Right ventricle myocardium inferior (tissue), 1 donor: ENCODE measurements at places on chromosomes 5 and 9.
A peak's percentile ranks its signal among the peaks of the same experiment; 100 is the strongest.

GRCh38 chr5:149268928-149269557 is 2.6 kb upstream of the AFAP1L1 start:
- DNase-seq = no peak

DNA sequence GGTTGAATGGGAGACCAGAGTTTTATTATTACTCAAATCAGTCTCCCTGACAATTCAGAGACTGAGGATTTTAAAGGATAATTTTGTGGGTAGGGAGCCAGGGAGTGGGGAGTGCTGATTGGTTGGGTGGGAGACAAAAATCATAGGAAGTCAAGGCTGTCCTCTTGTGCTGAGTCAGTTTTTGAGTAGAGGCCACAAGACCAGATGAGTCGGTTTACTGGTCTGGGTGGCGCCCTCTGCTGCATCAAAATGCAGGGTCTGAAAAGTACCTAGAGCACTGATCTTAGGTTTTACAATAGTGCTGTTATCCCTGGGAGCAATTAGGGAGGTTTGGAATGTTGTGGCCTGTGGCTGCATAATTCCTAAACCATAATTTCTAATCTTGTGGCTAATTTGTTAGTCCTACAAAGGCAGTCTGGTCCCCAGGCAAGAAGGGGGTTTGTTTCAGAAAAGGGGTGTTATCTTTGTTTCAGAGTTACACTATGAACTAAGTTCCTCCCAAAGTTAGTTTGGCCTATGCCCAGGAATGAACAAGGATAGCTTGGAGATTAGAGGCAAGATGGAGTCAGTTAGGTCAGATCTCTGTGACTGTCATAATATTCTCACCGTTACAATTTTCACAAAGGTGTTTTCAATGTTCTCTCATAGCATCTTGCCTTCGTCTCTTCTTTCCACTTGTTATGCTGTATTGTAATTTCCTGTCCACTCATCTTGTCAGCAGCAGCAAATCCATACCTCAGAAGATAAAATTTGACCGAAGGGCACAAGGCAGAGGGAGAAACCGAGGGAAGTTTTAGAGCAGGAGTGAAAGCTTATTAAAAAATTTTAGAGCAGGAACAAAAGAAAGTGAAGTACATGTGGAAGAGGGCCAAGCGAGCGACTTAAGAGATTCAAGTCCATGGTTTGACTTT is 59.2 kb upstream of the CLINT1 start:
- no peak for DNase-seq

DNA sequence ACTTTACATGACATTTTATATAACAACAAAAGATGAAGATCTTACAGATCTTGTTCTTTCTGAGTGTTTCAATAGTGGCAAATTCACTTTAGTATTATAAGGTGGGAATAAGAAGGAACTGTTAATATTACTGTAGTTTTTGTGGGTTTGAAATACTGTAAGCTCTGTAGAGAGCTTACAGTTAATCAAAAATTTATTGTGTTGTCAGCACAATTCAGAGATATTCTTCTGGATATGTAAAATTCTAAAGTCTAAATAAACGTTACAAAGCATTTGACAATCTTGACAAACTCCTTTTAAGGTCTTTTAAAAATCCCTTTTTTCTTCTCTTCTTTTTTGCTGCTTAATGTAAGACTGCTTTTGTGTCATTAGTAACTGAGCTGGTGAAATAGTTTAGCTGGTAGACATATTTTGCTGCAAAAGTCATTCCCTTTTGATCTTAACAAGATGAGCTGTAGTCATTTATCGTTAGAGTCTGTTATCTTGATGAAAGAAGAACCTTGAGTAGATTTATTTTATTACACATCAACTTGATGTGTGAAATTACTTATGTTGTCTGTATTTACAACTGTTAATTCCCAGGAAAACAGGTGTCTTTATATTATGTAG is 186.0 kb downstream of the WDR70 start:
- no peak for DNase-seq

DNA sequence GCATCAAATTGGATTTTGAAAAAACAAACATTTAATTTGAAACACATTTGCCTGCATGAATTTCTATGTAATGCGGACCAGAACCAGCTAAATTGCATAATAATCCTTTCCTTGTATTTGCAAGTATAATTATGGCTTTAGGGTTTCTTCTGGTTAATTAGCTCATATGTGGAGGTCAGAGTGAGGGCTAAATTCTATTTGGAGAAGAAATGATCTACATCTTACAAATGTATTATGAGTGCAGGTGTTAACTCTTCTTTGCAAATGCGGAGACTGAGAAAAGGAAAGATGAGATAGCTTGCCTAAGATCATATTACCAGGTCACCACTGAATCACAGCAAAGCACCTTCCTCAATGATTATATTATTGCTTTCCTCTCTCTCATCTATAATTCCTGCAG is 194.7 kb downstream of the CDH9 start:
- no peak for DNase-seq

DNA sequence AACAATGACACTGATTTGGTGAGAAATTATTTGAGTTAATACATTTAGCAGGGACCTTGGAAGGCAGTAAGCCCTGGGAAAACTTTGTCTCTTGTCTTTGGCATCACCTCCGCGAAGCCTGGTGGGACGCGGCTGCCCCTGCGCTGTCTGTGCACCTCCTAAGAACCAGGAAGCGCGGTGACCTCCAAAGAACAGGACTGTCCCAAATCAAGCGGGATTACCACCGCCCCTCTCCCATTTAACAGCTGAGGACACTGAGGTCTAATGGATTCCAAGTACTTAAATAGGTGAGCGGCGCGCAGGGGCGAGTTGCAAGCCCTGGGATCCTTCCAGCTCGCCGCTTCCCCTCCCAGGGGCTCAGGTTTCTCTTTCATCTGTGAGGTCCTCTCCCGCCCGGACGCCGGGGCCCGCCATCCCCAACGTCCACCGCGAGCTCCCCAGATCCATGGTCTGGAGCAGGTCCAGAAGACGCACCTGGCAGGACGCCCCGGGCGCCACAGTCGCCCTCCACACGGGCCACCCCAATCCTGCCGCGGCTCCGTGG is 432 bp downstream of the STARD4 start:
- peak; percentile 52 for DNase-seq

- DNase-seq = no peak
Observed at GRCh38 chr9:133253268-133253667, 21.7 kb downstream of the ABO start.

- DNase-seq = no peak
Observed at GRCh38 chr5:150068472-150068871, 17.9 kb downstream of the CSF1R start.

GRCh38 chr9:38008168-38009034 is 60.6 kb downstream of the SHB start:
- DNase-seq = no peak

- no peak for DNase-seq
Observed at GRCh38 chr5:15522187-15522520, 22.2 kb downstream of the FBXL7 start.

DNA sequence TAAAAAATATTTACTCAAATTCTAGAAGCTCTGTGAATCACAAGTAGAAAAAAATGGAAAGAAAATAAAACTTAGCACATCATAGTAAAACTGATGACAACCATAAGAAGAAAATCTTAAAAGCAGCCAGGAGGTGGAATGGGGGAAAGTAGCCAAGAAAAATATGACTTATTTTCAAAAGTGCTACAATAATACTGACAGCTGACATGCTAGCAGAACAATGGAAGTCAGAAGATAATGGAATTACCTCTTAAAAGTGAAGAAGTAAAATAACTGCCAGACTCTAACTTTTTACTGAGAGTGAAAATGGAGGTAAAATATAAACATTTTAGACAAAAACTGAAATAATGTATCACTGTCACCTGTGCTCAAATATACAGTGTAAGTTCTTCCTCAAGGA is 532.2 kb upstream of the SGCD start:
- no peak for DNase-seq

GRCh38 chr9:2787065-2787464 is 56.8 kb downstream of the PUM3 start:
- no peak for DNase-seq

- no peak for DNase-seq
Observed at GRCh38 chr9:23926368-23926767, 100.3 kb upstream of the ELAVL2 start.

GRCh38 chr9:2157277-2158110 is 142.3 kb downstream of the SMARCA2 start:
- no peak for DNase-seq

- no peak for DNase-seq
Observed at GRCh38 chr9:108671176-108671575, 184.6 kb downstream of the ACTL7B start.

GRCh38 chr5:97478483-97478882 is 295.4 kb upstream of the RIOK2 start:
- DNase-seq = no peak

DNA sequence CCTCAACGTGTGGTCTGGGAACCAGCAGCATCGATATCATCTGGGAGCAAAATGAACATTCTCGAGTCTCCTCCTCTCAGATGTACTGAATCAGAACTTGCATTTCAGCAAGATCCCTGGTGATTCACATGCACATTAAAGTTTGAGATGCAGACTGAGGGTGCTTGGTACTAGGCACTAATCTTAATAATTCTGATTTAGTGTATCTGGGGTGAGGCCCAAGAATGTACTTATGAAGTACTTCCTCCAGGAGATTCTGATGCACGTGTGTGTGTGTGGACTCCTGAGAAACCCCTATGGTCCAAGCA is 56.2 kb upstream of the EQTN start:
- no peak for DNase-seq

GRCh38 chr5:88425124-88425523 is 156.5 kb upstream of the TMEM161B start:
- DNase-seq = no peak
